SW480 (cell line): ENCODE measurements at places on chromosomes 1 and 21.
A peak's percentile ranks its signal among the peaks of the same experiment; 100 is the strongest.

- DNase-seq = no peak
Observed at GRCh38 chr1:224472806-224473205, 38.2 kb upstream of the WDR26 start.

DNA sequence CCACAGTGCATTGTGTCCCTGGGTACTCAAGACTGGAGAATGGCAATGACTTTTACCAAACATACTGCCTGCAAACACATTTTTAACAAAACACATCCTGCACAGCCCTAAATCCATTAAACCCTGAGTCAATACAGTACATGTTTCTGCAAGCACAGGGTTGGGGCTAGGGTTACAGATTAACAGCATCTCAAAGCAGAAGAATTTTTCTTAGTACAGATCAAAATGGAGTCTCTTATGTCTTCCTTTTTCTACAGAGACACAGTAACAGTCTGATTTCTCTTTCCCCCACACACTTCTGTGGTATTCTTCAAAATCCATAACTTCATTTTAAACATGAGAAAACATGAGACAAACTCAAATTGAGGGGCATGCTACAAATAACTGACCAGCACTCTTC is 13.9 kb downstream of the BMP8A start:
- no peak for DNase-seq

DNA sequence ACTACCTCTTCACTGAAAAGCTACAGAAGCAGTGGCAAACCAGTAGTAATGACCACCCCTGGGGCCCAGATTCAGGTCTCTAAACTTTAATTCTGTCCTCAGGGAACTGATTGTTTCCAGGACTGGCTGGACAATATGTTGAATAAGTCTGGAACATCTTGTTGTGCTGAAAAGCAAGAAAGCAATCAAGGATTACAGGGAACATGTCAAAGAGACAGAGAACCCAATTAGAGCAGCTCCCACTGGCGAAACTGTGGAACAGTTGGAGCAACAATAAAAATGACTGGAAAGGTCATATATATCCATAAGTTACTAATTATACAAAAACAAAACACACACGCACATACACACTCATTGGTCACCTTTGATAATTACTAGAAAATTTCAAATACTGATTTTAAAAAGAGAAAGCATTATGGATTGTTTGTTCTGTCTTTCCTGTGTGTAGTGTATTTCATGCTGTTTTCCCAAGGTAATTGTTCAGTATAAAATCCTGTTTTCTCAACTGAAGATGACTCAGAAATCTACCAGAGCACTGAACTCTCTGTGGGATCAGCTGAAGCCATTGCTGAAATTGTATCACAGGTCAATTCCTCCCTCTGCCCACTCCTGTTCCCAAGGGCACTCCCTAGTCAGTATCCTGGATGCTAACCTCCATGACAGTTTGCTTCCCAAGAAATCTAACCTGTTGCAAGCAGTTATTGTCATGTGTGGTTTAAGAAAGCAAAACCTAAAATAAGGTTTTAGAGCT is 83.6 kb upstream of the RGS1 start:
- no peak for DNase-seq

DNA sequence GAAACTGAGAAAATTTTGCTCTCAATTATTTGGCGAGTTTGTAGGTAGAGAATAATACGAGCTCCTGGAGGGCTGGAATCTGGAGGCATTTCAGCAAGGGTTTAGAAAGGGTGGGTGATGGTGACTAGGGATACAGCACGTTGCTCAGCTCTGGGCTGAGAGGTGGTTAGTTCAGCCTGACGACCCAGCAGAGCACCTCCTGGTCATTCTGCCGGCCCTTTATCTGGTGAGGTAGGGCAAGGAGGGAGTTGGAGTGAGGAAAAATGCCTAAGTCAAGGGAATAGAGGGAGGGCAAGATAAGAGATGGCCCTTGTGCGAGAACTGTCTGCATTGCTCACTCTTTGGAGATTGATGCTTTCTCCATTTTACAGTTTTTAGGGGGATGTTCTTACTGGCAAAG is 19.1 kb downstream of the GALNT2 start:
- DNase-seq = no peak

GRCh38 chr21:32457360-32457840 is 44.9 kb downstream of the EVA1C start:
- peak; percentile 81 for DNase-seq

- no peak for DNase-seq
Observed at GRCh38 chr1:174165471-174166137, 6.3 kb downstream of the RABGAP1L start.

GRCh38 chr1:14944471-14944985 is 209.0 kb upstream of the TMEM51 start:
- DNase-seq = no peak

DNA sequence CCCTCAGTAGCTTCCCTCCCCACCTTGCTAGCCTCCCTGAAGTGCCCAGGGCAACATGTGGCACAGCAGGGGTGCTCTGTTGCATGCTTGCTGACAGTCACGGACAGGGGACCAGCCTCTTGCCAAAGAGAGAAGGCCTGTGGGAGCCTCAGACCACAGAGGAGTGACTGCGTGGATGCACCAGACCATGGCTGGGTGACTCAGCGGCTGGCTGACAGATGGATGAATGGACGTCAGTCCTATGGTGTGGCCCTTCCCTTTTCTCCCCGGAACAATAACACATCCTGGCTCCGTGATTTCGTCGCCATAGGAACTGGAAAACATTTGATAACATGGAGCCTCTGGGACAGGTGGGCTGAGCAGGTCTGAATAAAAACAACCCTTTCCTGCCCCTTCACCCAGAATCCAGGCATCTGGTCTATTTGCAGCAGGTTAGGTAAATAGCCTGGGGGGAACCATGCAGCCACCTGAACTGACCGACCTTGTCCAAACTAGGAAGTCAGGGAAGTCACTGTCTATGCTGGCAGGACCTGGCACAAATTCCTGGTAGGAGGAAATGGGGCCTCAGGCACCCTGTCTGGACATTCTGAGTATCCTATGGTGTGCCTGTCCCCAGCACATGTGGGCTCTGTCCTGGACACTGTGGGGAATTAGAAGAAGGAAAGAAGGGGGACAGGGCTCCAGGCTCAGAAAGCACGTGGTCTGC is 53.3 kb downstream of the NENF start:
- peak; percentile 98 for DNase-seq

DNA sequence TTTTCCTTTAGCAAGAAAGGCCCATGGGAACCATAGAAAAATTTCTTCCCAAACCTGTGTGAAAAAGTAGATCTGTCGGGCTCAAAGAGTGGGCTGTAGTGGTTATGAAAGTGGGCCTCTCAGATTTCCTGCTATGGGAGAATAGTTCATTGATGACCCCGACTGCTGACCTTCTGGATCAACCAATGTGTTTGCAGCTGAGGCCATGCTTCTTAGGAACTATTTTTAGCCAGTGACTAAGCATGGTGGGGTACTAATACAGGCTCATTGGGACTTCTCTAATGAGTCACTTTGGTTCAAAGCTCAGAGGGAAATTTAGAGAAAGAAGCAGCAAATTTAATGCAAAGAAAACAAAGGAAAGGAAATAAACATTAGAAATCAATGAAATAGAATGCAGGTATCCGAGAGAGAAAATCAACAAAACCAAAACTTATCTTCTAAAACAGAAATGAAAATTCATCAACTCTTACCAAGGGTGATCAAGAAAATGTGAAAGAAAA is 12.6 kb upstream of the PSMA5 start:
- peak; percentile 6 for DNase-seq

DNA sequence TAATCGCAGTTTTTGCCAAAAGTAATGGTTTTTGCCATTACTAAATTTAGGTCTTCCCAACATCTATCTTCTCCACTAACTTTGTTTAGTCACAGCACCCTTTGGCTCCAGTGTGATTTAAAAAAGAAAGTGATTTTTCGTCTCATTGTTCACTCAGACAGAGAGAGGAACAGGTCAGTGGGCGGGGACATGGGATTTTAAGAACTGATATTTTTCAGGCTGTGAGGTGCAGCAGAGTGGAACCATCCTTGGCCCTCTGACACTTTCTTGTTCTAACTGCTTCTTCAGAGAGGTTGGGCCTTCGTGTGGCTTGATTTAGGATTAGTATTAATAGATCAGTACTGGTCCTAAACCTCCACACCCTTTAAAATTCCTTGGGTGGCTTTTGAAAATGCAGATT is 38.8 kb downstream of the CASQ2 start:
- DNase-seq = no peak

DNA sequence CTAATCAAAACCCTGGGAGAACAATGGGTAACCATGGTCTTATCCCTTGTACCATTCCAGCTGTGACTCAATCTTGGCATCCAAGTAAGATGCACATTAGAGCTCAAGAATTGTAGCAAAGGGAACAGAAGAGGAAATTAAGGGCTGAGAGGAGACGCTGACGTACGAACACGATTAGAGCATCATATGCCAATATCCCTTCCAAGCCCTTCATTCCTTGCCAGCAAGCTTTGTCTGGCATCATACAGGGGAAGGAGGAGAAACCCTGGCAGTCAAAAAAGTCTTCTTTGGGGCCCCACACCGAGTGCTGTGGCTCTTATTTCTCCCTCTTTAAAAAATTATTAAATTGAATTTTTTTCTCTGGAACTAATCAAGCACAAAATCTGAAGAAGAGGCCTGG is 120.9 kb downstream of the ASTN1 start:
- no peak for DNase-seq

- no peak for DNase-seq
Observed at GRCh38 chr1:19637606-19638005, 6.5 kb upstream of the NBL1 start.

DNA sequence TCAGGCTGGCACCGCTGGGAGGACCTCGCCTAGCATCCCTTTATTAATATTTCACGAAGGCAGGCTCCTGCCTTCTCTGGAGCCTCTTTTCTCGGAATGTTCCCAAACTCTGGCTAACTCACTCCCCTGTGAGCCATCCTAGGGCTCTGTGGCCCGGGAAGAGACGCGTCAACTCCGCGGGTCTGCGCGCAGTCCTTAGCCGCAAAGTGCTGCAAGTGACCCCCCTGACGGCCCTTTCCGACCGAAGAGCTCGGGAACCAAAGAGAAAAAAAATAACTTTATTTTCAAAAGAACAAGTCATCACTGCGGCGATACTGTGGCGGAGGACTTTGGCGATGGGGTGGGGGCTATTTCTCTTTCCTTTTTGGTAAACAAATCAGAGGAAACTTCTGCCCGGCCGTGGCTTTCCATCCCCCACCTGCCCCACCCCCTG is 14.6 kb downstream of the NR5A2 start:
- no peak for DNase-seq

GRCh38 chr1:29634746-29635335 is 398.5 kb downstream of the PTPRU start:
- no peak for DNase-seq

GRCh38 chr1:183908079-183908478 is 103.2 kb downstream of the RGL1 start:
- no peak for DNase-seq

DNA sequence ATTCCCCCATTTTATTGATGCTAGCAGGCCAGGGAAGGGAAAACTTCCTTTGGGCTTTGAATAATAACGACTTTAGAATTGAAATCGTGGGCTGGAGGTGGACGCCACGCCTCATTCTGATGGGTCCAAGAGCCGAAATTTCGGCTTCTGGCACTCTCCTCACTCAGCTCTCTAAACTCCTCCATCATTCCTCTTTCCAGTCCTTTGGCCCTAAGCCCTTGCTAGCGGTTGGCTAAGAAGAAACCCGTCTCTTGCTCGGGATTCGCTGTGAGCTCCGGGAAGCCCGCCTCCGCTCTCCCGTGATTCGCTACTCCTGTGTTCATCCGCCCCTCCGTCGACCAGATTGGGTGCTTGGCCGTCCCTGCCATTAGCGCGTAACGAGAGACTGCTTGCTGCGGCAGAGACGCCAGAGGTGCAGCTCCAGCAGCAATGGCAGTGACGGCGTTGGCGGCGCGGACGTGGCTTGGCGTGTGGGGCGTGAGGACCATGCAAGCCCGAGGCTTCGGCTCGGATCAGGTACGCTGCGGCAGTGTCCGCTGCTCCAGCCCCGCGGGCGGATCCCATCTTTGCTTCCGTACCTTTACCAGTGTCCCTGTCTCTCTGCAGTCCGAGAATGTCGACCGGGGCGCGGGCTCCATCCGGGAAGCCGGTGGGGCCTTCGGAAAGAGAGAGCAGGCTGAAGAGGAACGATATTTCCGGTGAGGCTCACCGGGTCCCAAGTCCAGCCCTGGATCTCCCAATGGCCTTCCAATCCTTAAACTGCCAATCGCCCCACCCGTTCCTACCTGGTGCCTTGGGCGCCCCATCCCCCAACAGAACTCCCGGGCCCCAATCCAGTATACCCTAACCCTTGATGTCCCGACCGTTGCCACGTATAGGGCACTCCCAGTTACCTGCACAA is at the start of gene ATP5IF1:
Gene ATP5IF1 (plus strand): TSS at position 370 of the 901 bp plus-strand sequence. CDS start 60 bp downstream, at position 430.
- peak; percentile 97 for DNase-seq

- no peak for DNase-seq
Observed at GRCh38 chr1:152699746-152700145, 1.6 kb downstream of the LCE2A start.

DNA sequence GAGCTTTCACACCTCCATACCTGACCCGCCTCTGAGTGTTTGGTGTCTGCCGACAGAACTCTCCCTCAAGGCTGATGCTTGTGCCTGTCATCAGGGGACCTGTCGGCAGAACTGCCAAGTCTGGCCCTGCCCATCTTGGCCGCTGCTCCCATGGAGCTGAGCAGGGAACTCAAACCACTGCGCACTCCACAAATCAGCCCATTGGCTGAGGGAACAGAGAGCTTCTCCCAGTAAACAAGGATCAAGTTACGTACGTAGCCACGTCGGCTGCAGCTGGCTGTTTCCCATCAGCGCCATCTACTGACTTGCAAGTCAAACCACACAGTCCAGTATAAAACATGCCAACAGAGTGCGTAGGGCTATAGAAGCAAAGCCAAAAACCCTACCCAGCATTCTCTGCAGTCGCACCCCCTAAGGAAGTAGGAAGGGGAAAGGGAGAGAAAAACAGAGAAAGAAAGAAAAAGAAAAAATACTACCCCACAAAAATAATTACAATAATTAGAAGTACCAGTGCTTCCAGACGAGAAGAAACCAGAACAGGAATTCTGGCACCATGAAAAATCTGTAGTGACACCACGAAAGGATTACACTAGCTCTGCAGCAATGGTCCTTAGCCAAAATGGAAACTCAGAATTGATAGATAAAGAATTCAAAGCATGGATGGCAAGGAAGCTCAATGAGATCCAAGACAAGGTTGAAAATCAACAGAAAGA is 13.1 kb downstream of the KRTAP13-1 start:
- DNase-seq = peak; percentile 90

- DNase-seq = no peak
Observed at GRCh38 chr21:38849776-38850175, 44.0 kb downstream of the ETS2 start.

DNA sequence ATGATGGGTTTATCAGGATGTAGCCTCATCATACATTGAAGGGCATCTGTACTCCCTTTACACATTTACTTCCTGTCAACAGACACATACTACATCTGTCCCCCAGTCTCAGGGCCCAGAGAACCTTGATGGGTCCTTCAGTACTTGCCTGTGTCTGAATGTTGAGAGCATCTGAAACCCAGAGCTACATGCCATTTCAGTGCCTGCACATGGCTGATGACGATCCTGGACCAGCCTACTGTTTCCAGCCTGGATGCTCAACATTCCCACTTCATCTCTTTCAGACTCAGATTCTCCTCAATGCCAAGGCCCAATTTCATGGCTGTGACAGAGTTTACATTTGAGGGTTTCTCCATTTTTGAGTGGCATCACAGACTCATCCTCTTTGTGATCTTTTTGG is at the start of gene OR10J4:
Gene OR10J4 (plus strand): TSS at position 301 of the 400 bp plus-strand sequence.
- DNase-seq = no peak

GRCh38 chr1:245685111-245685810 is 530.5 kb downstream of the KIF26B start:
- DNase-seq = no peak
